NCI-H187 treated with DMSO at 0.1 percent for 48 hours (cell line): ENCODE measurements at places on chromosomes 7 and 10.

DNA sequence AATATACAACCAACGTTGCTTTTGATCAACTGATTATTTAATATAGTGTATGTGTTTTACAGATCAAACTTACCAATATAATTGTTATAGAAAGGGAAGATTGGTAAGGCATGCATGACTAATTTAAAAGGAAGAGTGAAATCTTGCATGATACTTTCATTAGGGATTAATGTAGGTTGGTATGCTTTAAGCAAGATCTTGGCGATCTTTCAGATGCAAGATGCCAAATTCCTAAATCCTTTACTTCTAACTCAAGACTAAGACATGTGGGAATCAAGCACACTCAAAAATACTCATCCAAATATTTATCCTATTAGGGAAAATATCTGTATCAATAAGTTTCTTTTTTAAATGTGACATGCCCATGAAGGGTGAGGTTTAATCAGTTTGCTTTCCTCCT lies 321.4 kb upstream of the MEOX2 start:
- DNase-seq, result no peak

DNA sequence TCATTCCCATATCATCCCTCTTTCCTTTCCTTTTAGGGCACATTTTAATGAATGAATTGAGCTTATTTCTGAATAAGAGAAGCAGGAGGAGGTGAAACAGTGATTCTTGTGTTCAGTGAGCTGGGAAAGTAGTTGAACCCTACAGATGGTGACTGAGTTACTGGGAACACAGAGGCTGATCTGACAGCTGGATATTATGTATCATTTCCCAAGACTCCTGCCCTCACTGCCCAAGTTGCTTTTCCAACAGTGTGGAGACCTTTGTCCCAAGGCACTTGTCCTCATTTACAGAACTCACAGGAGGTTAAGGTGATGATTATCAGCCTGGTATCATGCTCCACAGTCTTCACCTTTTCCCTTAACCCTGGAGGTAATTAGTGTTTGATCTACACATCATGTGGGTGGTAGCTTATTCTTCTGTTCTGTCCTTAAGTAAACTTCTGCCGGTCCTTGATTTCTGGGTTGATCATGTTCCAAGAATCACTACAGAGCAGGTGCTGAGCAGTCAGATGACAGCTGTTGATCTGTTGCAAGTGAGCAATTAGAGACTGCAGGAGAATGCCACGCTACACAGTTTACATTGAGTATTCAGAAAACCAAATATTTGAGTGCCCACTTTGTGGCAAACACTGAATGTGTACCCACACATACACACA lies 2.6 kb downstream of the PRLHR start:
- DNase-seq, result peak; percentile 47

DNA sequence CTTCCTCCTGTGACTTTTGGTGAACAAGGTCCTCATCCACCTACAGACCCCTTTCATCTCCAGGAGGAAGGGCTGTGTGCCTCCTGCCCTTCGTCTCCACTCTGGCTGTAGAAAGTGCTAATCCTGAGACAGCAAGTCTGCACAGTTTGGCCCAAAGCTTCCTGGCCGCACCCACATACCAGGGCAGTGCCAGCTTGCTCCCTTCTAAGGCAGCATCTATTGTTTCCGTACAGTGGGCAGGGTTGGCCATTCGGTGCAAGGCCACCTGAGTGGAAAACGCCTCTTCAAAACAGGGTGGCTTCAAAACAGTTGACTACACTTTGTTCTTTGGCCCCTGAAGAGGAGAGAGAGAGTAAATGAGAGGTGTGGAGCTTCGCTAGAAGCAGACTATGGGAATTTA lies 134.1 kb upstream of the KLF14 start:
- DNase-seq, result no peak

GRCh38 chr10:110069502-110069982 lies 61.8 kb downstream of the ADD3 start:
- no peak for DNase-seq

DNA sequence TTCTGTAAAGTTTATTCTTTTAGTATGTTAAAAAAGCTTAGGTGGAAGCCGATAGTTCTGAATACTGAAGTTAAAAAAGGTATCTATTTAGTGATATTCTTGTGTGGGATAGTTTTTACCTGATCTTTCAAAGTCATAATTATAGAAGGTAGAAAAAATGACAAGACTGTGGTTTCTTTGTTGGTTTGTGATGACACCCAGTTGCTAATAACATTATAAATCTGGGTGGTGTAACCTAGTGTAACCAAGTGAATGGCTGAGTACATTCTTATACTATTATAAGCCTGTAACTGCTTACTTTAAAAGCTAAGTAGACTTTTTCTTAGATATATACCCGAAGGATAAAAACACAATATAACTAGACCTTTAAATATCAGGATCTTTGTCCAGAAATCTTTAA lies 2.3 kb downstream of the CDK13 start:
- no peak for DNase-seq

DNA sequence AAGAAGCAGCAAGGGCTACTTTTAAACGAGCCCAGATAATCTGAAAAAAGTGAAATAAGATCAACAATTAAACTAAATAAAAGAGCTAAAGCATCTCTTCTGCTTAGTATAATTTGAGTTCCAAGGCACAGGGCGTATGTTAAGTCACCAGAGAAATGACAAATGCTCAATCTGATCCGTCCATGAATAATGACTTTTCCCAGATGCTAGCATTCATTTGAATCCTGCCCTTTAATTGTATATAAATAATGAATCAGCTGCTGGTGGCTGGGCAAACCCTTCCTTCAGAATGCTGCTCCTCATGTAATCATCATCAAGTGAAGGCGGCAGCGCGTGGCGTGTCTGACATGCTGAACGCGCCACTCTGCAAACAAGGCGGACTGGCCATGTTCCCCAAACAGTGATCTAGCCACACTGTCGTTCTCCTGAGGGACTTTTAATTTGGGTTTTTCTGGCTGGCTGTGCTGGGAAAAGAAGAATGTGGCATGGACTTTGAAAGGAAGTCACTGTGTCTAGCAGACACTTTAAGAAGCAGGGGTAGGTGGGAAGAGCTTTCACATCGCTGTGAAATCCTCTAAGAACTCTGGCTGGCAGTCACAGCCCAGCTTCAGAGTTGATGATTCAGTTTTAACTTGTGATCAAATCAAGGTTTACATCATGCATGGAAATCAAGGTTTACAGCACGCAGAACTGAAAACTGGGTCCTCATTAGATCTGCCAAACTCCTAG lies 70.7 kb downstream of the BEND7 start:
- no peak for DNase-seq

DNA sequence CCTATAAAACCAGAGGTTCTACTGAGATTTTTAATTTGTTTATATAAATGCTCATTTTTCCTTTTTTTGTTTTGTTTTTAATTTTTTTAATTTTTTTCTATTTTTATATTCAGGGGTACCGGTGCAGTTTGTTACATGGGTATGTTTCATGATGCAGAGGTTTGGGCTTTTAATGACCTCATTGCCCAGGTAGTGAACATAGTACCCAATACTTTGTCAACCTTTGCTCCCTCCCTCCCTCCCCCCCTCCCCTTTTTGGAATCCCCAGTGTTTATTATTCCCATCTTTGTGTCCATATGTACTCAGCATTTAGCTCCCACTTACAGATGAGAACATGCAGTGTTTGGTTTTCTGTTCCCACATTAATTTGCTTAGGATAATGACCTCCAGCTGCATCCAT lies 94.4 kb upstream of the NEBL start:
- no peak for DNase-seq

GRCh38 chr7:14000247-14000646 lies 10.8 kb upstream of the ETV1 start:
- DNase-seq, result no peak

DNA sequence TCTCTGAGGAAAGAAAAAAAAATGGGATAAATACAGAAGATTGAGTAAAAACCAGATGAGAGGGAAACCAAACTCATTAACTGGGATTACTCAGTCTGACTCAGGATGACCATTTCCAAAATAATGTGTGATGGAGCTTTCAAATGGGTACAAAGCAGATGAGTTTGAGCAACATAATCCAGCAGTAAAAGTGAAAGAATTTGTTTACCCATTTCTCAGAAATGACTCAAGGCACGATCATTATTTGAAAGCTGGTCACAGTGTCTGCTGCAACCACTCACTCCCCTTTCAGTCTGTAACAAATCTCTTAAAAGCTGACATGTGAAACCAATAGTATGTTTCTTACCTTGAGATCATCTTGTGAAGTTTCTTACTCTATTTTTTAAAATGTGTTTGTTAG lies 104.7 kb upstream of the KLF14 start:
- no peak for DNase-seq

- no peak for DNase-seq
These were observed 65.2 kb downstream of the TLL2 start for GRCh38 chr10:96448558-96448957.

GRCh38 chr7:81573932-81574331 lies 195.9 kb downstream of the HGF start:
- no peak for DNase-seq

GRCh38 chr7:9226500-9226899 lies 793.1 kb downstream of the NXPH1 start:
- no peak for DNase-seq

GRCh38 chr10:97796651-97797050 lies 24.9 kb upstream of the SFRP5 start:
- DNase-seq, result no peak

GRCh38 chr7:144588559-144589051 lies 185.1 kb upstream of the NOBOX start:
- DNase-seq, result no peak

DNA sequence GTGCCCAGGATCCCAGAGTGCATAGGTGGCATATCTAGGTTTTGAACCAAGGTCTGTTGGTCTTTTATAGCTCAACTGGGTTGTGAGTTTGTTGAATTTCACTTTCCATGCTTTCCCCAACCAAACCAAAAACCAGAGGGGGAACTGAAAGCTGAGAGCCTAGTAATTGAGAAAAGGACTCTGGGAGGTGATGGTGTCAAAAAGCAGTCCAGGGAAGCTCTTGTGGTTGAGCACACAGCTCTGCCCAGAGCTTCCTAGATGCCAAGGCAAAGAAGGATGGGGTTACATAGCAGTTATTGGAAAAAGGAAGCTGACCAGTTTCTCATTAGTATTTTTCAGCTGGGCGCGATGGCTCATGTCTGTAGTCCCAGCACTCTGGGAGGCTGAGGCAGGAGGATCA lies 9.9 kb downstream of the POR start:
- no peak for DNase-seq
